ENCODE measurements at places on chromosomes 2 and 18.

GRCh38 chr2:216690456-216690852 lies 4.9 kb downstream of the IGFBP5 start:
- no peak for DNase-seq

DNA sequence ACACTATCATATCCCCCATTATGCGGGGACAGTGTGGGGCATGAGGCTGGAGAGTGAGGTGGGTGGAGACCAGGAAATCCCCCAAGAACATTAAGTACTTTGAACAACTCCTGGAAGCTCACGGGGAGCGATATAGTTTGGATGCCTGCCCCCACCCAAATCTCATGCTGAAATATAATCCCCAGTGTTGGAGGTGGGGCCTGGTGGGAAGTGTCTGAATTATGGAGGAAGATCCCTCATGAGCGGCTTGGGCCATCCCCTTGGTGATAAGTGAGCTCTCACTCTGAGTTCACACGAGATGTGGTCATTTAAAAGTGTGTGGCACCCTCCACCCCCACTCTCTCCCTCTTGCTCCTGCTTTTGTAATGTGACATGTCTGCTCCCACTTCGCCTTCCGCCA lies 97.1 kb upstream of the TMEM200C start:
- no peak for DNase-seq

GRCh38 chr2:219513787-219514186 lies 495 bp upstream of the ASIC4 start:
- no peak for DNase-seq

- DNase-seq = no peak
Observed at GRCh38 chr2:72011370-72011689, 136.3 kb downstream of the CYP26B1 start.

- peak; percentile 45 for DNase-seq
Observed at GRCh38 chr2:58920001-58920400, 678.9 kb upstream of the FANCL start.

- peak; percentile 21 for DNase-seq
Observed at GRCh38 chr2:181456660-181457120, 496 bp upstream of the ITGA4 start.

- DNase-seq = no peak
Observed at GRCh38 chr2:45379399-45380087, 231.5 kb downstream of the SRBD1 start.

- DNase-seq = no peak
Observed at GRCh38 chr2:10103179-10103578, 19.4 kb upstream of the RRM2 start.

DNA sequence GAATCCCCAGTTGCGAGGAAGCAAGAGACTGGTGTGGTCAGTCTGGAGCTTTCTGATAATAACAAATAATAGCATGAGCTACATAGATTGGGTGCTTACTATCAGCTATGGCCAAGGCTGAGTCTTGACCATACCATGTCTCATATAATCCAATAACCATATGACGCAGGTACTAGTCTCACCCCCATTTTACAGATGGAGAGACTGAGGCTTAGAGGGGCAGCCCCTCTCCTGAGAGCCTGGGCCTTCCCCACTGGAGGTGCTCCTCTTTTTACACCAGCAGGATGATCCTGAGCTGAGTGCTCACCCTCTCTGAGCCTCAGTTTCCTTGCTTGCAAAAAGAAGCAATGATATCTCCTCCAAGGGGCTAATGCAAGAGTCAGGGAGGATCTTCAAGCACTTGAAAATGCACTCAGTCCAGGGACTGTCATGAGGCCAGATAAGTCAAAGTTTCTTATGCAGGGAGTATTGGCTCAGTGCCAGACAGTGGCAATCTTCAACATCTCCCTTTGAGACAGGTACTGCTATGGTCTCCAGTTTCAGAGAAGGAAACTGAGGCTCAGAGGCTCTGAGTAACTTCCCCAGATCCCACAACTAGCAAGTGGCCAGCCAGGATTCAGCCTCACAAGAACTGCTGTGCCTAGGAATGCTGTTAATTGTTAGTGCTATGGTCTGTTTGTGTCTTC lies 149.7 kb downstream of the TFCP2L1 start:
- DNase-seq = no peak

DNA sequence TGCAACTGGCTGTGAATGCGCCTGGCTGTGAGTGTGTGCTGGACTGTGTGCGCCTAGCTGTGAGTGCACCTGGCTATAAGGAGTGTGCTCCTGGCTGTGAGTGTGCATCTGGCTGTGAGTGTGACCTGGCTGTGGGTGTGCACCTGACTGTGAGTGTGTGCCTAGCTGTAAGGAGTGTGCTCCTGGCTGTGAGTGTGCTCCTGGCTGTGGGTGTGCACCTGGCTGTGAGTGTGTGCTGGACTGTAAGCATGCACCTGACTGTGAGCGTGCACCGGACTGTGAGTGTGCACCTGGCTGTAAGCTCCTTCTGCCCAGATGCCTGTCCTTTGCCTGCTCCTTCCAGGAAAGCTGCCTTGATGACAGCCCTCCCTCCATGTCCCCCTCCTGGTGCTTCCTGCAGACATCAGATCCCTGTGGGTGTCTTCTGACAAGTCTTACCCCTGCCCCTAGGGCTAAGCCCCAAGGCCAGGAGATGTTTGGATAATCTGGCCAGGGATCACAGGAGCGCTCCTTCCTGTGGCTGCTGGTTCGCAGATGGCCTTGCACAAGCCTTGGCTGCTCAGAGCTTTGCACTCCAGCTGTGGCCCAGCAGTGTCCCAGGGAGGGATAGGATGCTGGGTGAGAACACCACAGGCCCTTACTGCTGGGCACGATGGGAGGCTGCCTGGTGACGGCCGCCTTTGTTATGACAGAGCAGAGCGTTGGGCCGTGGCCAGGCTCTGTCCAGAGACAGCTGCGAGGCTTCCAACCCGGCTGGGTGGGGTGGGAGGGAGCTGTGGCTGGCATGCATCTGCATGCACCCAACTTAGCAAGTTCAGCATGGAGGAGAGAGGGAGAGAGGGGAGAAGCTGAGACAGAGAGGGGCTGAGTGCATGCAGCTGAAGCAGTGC lies 89.9 kb downstream of the GLI2 start:
- DNase-seq = peak; percentile 81

DNA sequence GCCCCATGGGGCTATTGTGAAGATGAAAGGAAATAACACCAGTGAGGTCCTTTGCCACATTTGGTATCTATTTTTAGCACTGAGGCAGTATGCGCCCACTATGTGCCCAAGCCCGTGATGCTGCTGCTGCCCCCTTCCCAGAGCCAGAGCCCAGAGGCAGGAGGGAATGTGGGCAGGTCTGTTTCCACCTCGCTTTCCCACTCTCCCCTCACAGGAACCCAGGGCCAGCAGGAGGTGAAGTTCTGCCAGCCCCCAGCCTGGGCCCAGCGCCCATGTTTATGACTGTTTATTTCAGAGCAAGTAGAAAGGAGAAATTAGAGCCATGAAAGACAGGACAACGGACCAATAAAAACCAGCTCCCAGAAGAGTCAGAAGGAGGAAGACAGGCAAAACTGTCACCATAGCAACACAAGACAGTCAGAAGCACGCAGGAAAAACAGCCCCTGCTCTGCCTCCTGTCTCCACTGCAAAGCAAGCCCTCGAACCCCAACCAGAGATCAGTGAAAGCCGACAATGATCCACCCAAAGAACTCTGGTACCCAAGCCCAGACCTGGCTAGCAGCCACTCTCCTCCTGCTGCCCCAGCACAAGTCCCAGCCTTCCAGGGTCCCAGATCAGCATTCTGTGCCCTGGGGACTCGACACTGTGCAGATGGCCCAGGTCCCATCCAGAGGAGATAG lies 1.4 kb downstream of the CYRIA start:
- DNase-seq = no peak

DNA sequence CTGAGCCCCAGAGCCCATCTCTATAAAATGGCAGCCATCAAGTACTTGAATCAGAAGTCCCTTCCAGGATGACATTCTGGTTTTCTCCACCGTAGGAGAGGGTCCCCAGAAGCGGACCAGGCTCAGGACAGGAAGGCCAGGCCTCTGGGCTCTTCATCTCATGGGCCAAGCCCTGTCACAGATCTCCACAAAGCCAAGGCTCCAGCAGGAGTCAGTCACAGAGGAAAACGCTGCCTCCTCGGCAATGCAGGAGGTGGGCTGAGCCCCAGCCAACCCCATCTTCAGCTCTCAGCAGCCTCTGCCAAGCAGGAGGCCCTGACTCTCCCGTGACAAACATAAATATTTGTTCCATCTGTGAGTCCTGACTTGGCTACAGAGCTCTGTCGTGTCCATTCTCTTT lies 39.4 kb upstream of the GPAT2 start:
- DNase-seq = no peak

DNA sequence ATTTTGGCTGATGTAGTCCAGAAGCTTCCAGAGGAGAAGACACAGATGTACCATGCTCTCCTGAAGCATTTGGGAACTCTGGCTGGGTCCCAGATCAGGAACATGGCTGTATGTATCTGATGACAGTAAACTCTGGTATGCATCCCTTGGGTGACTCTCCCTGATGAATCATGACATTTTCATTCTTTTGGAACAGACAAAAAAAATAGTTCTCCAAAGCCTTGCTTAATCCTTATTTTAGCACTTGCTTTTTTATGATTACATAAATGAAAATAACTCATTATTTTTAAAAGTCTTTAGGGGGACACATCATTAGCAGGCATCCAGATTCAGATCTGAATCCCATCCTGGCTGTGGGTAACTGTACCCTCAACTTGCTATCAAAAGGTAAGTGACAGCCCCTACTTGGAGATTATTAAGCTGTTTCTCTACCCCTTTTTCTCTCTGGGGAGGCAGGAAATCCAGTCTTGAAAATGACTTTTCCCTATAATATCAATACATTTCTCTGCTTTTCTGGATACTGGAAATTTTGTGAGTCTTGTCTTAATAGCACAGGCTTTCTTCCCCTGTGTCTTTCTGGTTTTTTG lies 23.3 kb downstream of the AOX1 start:
- DNase-seq = peak; percentile 87

GRCh38 chr2:106948540-106948939 lies 62.6 kb upstream of the ST6GAL2 start:
- no peak for DNase-seq

DNA sequence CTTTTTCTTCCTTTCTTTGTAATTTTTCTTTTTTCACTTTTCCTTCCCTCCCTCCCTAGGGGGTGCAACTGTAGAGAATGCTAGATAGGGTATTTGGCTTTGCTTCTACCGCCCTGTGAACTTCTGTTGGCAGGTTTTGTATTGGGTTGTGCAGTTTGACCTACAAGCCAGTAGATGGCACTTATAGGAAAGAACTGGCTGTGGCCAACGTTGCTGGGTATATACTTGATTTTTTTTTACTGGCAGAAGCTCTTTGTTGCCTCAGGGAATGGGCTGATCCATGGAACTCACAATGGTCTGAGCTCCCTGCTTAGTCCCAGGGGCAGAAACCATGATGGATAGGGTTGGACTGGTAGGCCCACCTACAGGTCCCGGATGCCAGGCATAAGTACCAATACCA lies 1019.5 kb upstream of the LRRTM1 start:
- DNase-seq = no peak

GRCh38 chr2:97840198-97840597 lies 126.8 kb downstream of the ZAP70 start:
- DNase-seq = no peak

DNA sequence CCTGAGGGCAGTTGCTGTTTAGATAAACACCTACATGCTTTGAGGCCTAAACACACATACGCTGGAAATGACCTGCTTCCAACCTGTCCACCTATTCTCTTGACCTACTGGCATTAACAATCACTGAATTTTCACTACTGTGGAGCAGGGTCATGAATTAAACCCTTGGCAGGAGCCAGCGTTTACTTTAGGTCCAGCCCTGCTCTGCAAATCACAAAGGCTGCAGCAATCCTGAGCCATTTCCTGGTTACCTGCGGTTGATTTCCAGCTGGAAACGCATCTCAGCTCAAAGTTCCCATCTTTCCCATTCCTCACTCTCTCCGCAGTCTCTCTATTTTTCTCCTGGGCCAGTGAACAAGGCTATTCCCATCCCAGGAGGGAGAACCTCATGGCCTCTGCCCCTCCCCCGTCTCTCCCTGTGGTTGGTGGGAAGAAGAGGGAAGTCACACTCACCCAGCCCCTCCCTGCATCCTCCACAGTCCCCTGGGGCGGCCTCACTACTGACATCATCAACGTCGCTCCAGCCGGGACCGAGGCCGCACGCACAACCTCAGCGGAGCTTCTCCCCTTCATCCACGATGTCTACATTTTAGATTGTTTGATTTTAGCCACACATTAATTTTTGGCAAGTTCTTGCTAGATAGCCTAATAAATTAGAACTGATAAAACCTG lies 84.5 kb upstream of the SNTG2 start:
- no peak for DNase-seq

DNA sequence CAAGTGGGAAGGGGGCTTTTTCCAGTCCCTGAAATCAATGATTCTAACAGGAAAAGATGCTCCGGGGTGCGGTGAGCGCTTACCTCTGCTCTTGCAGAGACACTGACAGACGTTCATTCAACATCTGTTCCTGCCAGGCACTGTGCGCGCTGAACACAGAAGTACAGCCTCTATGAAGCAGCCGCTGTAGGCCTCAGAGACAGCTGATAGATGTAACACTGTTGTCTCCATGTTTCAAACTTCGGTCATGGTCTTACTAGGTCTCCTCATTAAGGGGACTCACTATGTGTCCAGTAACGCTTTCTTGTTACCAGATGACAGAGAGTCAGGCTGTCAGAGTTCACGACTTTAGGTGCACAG lies 649 bp upstream of the CLIP4 start:
- DNase-seq = no peak

DNA sequence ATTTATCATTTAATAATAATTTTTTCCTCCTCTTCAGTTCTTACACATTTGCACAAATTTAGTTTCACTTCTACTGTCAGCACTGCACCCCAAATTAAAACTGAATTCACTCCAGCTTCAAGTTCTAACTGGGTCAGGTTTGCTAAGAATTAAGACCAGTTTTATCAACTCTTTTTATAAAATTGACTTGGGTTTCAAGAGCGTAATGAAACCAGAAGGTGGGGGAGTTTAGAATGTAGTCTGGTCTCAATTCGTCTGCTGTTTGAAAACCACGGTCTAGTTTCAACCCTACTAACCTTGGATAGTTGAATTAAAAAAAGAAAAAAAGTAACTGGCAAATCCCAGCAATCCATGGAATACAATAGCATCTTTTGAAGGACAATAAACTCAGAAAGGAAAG lies 14.3 kb upstream of the CTLA4 start:
- no peak for DNase-seq

- DNase-seq = no peak
Observed at GRCh38 chr2:236061497-236061896, 106.7 kb downstream of the GBX2 start.

- no peak for DNase-seq
Observed at GRCh38 chr2:5077479-5078089, 614.6 kb upstream of the SOX11 start.

DNA sequence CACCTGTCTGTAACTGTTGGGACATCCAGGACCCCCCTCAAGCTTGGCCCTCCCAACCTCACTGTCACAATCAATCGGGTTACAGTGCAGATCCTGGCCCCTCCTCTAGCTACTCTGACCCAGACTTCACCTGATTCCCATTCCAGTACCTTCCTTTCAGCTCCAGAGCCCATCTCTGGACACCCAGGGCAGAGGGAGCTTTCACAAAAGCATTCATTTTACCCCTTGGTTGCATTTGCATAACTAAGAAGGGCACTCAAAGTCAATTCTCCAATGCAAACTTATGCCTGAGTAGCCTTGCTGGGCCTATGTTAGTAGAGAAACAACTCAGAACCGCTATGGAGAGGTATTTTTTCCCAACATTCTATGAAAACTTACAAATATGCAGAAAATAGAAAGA lies 7.4 kb downstream of the ZAP70 start:
- no peak for DNase-seq
